ENCODE measurements at places on chromosomes 16 and 17.

DNA sequence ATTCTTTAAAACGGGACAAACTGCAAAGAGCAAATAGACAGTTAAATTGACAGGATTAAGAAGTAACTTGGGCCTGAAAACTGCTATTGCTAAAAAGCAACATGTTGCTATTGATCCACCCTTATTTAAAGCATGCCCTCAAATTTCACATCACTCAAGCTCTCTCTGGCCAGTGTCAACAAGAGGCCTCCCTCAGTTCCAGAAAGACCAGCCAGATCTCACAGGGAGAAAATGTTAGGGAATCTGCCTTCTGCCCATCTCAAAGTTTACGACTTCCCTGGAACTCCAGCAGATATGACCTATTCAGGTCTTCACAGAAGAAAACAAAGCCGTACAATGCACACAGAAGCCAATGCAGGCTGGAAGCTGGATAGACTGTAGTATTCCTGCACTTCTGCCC, 8.9 kb downstream of the CFAP20 start:
- no peak for DNase-seq

DNA sequence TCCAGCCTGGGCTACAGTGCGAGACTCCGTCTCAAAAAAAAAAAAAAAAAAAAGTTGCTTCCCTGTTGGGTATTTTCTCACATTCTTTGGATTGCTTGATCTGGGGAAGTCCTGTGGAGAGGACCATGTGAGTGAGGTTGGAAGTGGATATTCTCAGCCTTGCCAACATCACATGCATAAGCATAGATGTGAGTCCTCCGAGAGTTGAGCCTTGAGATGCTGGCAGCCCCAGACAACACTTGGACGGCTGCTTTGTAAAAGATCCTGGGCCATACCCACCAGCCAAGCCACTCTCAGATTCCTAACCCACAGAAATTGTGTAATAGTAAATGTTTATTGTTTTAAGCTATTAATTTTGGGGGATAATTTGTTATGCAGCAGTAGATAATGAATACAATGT, 1570.0 kb upstream of the GOT2 start:
- DNase-seq = no peak

GRCh38 chr16:1426734-1427471, 4.0 kb upstream of the PERCC1 start:
- no peak for DNase-seq

DNA sequence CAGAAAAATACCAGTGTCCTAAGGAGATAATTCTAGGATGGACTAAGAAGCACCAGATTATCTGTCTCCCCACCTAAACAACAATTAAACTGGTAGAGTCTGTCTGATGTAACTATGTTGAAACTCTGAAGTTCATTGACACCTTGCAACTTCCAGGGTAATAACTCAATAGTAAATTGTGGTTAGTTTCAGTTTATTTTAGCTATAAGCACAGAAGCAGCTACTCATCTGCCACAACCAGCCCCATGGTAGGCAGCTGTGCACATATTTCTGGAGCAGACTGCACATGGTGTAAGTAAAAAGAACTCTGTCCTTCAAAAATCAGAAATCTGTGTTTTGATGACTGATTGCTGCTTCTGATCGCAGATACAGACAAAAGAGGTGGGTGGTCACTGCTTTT, 852.1 kb downstream of the CDH11 start:
- DNase-seq = no peak

DNA sequence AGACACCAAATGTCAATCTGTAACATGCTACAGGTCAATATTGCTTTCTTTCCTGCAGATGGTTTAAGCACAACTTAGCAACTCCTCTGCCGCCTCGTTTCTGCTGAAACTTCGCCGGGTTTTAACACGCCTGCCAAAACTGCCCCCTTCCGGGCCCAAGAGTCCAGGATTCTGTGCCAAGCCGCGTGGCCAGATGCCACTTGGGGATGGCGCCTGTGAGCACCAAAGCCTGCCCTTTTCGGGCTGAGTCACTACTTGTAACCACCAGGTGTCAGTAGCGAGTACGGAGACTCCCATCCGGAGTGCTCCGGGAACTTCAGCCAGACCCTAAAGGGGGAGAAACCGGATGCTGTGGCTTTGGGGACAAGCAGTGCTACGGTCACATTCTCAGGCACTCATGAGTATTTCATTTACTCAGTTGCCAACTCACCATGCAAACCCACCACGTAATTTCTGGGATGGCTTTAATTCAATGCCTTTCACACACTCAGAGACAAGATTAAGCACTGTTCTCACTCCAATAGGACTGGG, 7.8 kb downstream of the PMP22 start:
- DNase-seq = peak; percentile 90

- no peak for DNase-seq
Measured at GRCh38 chr16:70410734-70411133, 28.2 kb downstream of the ST3GAL2 start.

DNA sequence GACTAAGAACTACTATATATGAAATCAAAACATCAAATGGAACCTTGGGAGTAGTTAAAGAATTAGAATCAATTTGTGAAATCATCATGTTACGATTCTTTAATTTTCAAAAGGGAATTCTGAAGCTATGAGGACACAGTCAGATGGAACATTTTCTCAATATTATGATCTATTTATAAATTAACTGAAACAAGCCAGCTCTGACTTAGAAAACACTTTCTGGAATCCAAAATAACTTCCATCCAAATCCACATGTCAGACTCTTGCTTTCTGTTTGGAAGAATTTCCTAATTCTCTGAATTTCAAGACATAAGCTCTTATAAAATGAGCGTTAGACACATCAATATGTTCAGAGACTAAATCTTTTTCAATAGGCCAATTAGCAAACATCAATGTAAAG, 737.7 kb upstream of the SOX9 start:
- no peak for DNase-seq

DNA sequence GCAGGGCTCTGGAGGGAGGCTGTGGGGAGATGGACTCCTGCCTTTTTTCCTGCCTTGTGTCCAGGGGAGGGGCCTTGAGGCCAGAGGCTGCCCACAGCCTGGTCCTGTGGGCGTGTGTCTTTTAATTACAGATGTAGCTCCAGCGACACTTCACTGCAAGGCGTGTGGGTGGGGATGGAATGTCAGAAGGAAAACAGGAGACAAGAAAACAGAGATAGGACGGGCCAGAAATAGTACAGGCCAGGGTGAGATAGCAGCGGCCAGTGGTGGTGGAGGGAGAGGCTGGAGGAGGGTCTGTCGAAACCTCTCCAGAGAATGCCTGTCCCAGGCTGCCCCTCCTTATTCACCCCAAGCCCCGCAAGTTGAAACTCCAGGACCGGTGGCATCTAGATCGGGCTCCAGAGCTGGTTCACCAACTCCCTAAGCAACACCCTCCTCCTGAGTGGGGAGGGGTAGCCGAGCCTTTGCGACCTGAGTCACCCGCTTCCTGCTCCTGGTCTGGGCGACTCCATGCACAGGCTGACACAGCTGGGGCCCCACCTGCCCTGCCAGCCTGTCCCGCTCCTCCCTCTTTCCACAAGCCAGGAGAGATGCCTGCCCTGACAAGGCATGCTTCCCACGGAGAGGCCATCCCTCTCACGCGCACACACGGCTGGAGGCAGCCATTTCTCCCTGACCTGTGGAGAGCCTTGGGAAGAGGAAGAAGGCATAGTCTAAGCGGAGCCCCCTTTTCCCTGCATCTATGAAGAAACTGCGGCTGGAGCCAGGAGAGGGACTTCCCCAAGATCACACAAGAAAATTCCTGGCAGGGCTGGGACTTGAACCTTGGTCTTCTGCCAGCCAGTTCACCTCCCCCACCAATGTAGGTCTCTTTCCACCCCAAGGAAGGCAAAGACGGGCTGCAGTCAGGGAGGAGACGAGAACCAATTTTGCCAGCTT, 6.6 kb upstream of the JUP start:
- DNase-seq = peak; percentile 42

GRCh38 chr17:47698749-47699535, 5.0 kb downstream of the TBKBP1 start:
- peak; percentile 78 for DNase-seq

- DNase-seq = no peak
Measured at GRCh38 chr17:77675816-77676215, 282.7 kb upstream of the TNRC6C start.

DNA sequence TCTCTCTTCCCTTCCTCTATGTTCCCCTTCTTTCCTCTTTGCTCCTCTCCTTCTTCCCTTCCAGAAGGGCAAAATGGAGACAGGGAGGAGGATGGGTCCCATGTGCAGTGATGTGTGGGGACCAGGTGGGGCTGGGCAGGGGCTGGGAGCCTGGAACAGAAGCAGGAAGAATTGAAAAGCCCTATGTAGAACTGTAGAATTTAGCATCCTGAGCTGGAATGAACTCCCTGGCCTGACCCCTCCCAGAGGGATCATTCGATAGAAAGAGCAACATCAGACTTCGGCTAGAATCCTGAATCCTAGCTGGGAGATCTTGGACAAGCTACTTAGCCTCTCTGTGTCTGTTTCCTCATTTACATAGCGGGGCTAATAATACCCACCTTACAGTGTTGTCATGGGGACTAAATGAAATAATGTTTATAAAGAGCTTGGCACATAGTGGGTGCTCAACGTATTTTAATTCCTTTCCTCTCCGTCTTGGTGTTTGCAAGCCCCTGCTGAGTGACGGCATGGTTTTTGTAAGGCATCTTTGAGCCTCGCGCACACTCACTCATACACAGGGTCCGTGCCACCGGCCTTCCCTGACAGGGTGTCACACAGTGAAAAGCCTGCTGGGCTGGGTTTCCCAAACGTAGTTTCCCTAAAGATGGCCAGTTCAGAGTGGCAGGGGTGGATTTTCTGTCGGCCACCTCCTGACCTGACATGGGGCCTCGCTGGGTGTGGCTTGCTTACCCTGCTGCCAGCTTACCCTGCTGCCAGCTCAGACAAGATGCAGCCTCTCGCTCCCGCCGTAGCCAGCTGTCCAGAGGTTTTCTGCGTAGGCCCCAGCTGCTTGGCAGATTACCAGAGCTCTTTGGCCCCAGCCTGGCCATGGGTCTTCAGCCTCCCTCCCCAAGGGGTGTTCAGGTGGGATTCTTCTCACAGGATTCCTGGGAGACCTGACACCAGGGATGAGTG, 6.1 kb upstream of the ARHGAP23 start:
- no peak for DNase-seq

DNA sequence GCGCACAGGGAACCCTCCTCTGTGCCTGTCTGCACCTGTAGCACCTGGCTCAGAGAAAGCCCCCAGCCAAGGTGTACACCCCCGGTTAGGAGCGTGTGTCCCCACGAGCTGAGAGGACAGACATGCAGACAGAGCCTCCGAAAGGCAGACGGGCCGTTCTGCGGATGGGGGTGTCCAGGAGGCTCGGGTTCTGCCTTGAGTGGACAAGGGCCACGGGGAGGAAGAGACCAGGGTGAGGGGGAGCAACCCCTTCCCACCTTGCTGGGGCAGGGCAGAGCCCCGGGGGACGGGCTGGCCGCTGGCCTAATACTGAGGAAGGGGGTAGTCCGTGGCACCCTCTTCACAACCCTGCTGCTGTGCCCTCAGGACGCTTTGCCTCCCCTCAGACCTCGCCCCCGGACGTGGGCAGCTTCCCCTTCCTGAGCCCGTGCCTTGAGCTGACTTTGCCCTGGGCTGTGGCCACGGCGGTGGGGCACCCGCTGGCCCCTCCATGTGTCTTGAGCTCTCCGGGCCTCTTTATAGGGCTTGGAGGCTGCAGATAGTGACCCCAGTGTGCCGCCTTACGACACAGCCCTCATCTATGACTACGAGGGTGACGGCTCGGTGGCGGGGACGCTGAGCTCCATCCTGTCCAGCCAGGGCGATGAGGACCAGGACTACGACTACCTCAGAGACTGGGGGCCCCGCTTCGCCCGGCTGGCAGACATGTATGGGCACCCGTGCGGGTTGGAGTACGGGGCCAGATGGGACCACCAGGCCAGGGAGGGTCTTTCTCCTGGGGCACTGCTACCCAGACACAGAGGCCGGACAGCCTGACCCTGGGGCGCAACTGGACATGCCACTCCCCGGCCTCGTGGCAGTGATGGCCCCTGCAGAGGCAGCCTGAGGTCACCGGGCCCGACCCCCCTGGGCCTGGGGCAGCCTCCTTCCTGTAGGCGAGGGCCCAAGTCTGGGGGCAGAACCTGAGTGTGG, 5.7 kb downstream of the SLC22A31 start:
- peak; percentile 23 for DNase-seq

DNA sequence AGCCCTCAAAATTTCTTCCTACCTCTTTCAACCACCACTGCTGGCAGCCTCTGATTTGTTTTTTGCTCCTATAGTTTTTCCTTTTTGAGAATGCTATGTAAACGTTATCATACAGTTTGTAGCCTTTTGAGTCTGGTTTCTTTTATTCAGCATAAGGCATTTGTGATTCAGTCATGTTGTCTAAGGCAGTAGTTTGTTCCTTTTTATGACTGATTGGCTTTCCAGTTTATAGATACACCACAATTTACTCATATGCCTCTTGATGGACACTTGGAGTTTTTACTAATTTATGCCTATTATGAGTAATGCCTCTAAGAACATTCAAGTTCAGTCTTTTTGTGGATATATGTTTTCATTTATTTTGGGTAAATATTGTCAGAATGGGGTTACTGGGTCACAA, 136.6 kb downstream of the CHD9 start:
- no peak for DNase-seq

DNA sequence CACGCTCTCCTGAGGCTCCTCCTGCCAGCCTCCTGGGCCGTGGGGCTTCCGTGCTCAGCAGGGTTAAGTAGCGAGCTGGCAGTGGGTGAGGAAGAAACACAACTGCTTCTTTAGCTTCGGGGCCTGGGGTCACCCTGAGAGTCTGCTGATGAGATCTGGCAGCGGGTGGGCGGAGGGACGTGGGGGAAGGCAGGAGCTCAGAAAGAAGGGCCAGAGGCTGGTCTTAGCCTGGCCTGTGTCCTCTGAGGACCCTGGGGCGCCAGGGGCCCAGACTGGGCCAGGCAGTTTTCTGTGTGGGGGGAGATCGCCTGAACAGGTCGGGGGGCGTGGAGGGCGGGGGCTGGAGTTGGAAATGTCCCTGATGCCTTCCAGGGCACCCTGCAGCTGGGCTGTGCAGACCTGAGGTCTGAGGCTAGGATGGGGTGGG, 97.8 kb upstream of the GSE1 start:
- no peak for DNase-seq

- DNase-seq = no peak
Measured at GRCh38 chr17:55664287-55664686, 58.4 kb downstream of the TMEM100 start.
